Uterus (tissue), 4 donors: ENCODE measurements at places on chromosomes 5 and 9.
A peak's percentile ranks its signal among the peaks of the same experiment; 100 is the strongest.

- no peak for DNase-seq
Measured at GRCh38 chr5:98187945-98188344, 585.5 kb upstream of the RGMB start.

DNA sequence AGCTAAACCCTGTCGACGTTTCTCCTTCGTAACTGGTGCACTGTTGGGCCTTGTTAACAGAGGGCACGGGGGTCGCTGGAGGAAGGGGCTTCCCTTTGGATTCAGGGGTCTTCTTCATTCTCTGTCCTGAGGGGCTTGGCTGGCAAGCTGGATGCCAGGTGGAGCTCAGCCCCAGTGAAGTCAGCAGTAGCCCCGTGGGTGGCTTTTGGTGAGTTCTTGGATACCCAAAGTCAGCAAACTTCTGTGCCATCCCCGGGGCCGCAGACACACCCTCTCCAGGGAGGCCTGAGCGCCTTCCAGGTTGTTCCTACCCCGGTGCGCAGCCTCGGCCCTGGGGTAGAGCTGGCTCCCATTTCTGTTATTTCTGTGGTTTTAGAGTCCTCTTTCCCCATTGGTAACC is 12.3 kb upstream of the OBP2A start:
- no peak for DNase-seq

DNA sequence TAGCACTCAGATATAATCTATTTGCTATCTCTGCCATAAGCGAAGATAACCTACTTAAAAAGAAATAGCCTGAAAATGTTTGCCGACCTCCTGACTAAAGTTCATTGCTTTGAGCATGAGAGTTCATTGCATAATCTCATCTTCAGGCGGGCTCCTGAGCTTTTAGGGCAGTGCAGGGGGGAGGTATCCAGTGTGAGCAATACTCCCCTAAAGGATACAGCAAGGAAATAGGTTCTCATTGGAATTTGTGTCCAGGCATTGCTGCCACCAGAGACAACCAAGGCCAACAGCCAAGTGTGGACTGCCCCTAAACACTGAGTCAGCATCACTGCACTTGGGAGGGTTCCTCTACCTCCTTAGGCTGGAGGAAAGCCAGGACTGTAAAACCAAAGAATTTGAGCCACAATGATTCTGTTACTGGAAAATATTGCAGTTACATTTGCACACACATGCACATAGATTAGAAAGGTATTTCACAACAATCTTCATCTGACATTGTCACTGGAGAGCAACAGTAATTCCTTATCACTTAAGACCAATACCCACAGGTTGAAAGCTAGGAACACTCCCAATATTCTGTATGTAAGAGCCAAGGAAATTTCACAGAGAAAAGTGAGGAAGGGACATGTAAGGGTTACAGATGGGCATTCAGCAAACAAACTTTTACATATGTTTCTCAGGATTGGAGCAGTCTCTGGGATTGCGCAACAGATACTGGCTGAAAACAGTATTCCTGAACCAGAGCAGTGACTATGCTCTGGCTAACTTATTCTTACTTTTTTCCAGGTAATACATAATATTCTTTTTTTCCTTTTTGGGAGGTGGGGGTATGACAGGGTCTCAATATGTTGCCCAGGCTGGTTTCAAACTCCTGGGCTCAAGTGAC is 98.6 kb upstream of the TLE1 start:
- DNase-seq, result peak; percentile 51

DNA sequence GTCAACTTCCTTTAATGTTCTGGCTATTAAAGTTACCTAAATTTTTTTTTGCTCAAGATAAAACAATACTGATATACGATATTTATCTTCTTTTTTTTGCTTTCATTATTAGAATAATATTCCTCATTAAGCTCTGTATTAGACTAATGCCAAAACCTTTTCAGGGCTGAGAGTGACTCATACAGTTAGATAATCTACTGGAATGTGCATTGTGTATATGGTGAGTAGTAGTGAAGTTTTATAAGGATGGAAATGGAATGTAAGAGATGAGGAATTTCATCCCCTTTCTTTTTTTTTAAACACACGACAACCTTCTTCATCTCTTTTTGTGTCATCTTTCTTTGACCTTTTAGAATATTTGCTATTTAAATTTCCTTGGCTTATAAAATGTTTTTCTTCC is 268.6 kb downstream of the ISL1 start:
- DNase-seq, result no peak

DNA sequence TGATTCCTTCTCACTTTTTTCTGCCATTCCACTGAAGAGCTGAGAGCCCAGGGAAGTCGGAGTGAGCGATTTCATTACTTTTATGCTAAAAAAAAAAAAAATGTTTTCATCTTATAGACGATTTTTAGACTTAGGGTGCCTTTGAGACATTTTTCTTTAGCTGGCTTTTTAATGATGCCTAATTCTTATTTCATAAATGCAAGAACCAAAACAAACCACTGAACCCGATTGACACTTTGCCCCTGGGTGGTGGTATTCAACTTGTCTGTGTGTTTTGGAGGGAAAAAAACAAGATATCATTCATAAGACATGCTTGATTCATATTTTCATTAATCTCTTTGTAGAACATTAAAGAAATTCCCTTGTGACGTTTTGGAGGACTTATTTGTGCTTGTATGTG is 2.4 kb downstream of the TLE4 start:
- DNase-seq, result no peak

DNA sequence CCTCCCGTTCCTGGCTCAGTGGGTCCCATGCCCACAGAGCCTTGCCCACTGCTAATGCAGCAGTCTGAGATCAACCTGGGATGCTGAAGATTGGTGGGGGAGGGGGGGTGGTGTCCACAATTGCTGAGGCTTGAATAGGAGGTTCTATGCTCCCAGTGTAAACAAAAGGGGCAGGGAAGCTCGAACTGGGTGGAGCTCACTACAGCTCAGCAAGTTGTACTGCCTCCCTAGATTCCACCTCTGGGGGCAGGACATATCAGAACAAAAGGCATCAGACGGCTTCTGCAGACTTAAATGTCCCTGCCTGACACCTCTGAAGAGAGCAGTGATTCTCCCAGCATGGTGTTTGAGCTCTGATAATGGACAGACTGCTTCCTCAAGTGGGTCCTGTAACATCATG is 885.6 kb upstream of the COX7C start:
- DNase-seq, result no peak

DNA sequence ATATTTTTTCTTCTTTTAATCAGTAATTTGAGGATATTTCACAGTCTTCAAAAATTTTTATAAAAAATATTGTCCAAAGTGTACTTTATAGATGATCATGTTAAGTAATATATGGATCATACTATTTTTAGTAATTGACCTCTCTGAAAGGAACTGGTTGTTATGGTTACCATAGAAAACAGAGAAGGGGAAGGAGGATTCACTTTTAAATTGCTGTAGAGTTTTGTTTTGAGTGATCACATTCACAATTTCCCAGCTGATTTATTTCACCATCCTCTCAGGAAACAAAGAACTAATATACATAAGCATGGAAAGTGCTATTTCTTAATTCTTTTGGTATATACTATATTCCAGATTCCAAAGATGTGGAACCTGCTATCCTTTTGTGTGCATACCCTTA is 56.5 kb upstream of the NREP start:
- no peak for DNase-seq

- no peak for DNase-seq
Measured at GRCh38 chr5:66989286-66989685, 207.3 kb downstream of the CD180 start.

DNA sequence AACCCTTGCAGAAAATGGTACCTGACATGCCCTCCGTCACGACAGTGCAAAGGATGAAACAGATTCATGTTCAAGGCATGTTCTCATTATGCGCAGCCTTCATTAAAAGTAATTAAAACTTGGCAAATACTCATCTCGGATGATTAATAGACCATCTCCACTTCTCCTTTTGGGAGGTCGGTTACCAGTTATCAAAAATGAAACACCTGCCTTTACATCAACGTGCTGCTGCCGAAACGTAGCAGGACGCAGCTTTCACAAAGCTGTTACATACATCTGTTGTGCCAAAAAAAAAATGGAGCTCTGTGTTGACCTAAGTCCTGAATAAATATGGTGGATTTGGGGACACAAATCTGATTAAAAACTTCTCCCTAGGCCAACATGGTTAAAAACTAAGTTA is 75.7 kb downstream of the PTCH1 start:
- no peak for DNase-seq

GRCh38 chr9:18429070-18429469 is 44.9 kb upstream of the ADAMTSL1 start:
- no peak for DNase-seq

GRCh38 chr5:123429993-123430392 is 6.8 kb upstream of the CEP120 start:
- no peak for DNase-seq

- DNase-seq, result no peak
Measured at GRCh38 chr5:174047472-174048099, 2.1 kb downstream of the NSG2 start.

- peak; percentile 70 for DNase-seq
Measured at GRCh38 chr9:94603259-94604160, 9.9 kb upstream of the FBP2 start.

- DNase-seq, result peak; percentile 40
Measured at GRCh38 chr9:135504262-135505243, 4.1 kb downstream of the MRPS2 start.

DNA sequence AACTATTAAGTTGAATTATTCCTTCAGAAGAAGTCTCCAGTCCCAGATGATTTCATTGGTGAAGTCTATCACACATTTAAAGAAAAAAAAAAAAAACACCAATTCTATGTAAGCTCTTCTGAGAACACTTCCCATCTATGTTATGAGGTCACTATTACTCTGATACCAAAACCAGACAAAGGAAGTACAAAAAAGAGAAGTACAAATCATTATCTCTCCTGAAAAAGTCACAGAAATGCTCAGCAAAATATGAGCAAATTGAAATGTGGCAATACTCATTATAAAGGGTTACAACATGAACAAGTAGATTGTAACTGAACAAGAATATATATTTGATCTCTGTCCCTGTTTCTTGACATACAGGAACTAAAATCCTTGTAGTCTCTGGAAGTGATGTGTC is 280.4 kb downstream of the TLE1 start:
- no peak for DNase-seq

DNA sequence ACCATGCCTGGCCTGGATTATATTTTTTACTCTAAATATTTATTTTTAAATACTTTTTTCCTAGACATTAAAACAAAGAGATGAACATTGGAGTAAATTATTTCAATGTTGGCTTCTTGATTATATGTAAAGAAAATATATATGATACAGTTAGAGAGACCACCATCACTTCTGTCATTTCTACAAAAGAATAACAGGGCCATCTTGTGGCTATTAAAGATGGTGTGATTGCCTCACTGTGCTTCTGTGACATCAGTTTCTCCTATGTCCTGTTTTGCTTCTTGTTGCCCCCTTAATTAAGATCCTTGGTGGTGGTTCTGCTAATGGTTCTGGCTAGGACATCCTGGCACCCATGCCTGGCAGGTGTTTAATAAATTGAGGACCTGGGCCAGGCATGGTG is 32.9 kb downstream of the NDFIP1 start:
- DNase-seq, result no peak

DNA sequence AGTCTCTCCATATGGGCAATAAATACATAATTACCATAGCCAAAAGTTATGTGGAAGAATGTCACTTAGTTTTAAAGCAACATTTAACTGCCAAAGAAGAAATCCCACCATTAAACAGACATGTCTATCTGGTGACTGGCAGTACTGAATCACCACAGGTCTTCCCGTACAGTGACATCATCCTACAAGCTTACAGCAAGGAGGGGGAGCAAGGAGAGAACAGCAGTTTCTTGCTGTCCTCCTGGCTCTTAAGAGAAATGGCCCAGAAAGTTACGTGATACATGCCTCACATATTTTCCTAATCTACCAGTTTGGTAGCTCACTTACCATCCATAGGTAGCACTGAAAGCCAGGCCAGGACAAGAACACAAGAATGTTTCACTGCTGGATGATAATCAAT is 671.0 kb downstream of the DMRTA1 start:
- no peak for DNase-seq

GRCh38 chr5:2492476-2492875 is 259.0 kb downstream of the IRX2 start:
- no peak for DNase-seq

DNA sequence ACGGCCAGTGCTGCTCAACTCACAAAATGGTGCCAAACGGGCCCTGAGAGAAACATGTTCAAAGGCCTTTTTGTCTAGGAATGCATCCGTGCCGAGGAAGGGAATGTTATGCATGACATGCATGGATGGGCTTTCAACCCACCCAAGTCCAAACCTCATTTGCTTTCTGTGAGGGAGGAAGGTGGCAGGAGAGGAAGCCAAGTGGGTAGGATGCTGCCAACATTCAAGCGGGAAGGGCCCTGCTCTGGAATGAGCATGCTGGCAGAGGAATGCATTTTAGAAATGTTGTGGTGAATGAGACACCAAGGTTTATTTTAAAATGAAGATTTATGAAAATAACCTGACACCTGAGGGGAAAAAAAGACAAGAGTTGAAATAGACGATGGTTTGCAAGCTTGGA is 479.1 kb downstream of the CCDC171 start:
- no peak for DNase-seq

GRCh38 chr9:27204578-27204977 is 92.4 kb downstream of the EQTN start:
- DNase-seq, result no peak

- no peak for DNase-seq
Measured at GRCh38 chr9:89667726-89668125, 62.9 kb downstream of the GADD45G start.

DNA sequence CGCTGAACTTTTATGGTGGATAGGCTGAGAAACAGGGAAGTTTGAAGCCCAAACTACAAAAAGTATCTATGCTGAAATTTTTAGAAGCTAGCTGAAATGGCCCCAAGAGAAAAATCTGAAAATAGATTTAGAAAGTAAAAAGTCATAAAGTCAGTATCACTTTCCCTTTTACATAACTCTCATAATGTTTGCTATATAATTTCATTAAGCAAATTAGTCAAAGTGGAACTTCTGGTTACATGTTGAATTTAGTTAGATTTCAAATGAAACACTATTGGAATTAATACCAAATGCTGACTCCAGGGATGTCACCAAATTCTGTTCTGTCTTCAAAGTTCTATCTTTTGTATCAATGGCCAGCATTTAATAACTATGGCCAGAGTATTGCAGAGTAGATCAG is 126.9 kb downstream of the TTC39B start:
- DNase-seq, result no peak

DNA sequence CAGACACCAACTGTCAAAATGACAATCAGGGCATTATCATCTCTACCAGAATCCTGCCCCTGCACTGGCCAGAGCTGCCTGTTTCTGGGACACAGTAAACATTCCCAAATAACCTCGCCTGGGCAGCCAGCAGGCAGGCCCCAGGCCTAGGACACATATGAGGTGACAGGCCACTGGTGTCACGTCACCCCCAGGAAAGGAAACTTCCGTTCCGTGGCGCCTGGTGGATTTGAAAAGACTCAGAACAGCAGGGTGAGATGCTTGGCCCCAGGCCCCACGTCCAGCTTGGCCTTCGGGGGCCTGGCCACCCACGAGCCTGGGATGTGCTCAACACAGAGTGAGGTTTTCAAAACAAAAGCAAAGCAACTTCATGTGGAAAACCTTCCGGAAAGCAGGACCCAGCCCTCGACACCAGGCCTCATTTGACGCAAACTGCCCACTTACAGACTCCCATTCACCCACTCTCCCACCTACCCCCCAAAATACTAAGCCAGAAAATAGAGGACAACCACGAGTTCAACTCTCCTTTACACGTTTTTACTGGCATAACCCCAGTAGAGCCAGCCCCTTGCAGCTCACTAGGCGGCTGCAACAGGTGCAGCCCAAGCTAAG is 1.2 kb downstream of the SEMA4D start:
- DNase-seq, result no peak
